Body of pancreas (tissue), 4 donors: ENCODE measurements at places on chromosomes 3 and 15. TPM values are rescaled to one million over a fixed set of nuclear protein-coding genes. Genes with fewer than 3 reads are reported as not detected.
A peak's percentile ranks its signal among the peaks of the same experiment; 100 is the strongest.

Gene LSAMP
- 1.6 TPM for total RNA-seq

Gene TRAIP
- total RNA-seq, result 3.6 TPM

Gene KIF15
- total RNA-seq, result not detected

GRCh38 chr3:131960324-131960723 is 74.5 kb downstream of the CPNE4 start:
- H3K4me1 ChIP-seq, result no peaks in the 10 kb centered on the region
- H3K4me3 ChIP-seq, result no peak overlapping the region

- no peak for DNase-seq
- no peaks in the 10 kb centered on the region for H3K36me3 ChIP-seq
Observed at GRCh38 chr3:154184582-154184981, 63.4 kb downstream of the ARHGEF26 start.

DNA sequence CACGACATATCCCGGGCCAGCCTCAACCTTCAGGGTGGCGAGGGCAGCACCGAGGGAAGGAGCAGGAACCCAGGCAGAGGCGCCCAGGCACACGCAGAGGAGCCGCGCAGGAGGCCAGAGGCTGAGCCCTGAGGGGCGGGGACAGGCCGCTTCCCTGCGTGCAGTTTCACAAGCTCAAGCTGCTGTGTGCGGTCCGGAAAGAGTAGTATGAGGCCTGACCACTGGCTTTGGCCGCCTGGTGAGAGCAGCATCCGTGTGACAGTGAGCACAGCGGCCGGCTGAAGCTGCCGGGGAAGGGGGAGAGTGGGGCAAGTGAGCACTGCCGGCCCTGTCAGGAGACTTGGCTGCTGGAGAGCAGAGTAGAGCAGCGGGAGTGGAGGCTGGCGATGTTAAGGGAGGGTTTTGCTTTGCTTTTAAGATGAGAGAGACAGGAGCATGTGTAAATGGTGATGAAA is 8.7 kb downstream of the ZDHHC19 start:
- no peak overlapping the region for H3K27ac ChIP-seq
- H3K36me3 ChIP-seq, result no peaks in the 10 kb centered on the region
- H3K4me3 ChIP-seq, result no peak overlapping the region
- H3K27me3 ChIP-seq, result no peaks in the 10 kb centered on the region

DNA sequence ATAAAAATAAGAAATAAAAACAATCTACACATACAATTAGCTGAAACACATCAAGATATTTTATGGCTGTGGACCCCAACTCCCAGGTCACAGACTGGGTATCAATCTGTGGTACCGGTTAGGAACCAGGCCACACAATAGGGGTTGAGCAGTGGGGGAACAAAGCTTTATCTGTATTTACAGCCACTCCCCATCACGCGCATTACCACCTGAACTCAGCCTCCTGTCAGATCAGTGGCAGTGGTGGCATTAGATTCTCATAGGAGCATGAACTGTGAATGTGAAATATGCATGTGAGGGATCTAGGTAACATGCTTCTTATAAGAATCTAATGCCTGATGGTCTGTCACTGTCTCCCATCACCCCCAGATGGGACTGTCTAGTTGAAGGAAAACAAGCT is 17.7 kb upstream of the DNAJC19 start:
- no peaks in the 10 kb centered on the region for H3K27me3 ChIP-seq
- no peaks in the 10 kb centered on the region for H3K36me3 ChIP-seq
- no peak overlapping the region for H3K4me3 ChIP-seq
- H3K27ac ChIP-seq, result no peak overlapping the region
- H3K4me1 ChIP-seq, result no peaks in the 10 kb centered on the region

DNA sequence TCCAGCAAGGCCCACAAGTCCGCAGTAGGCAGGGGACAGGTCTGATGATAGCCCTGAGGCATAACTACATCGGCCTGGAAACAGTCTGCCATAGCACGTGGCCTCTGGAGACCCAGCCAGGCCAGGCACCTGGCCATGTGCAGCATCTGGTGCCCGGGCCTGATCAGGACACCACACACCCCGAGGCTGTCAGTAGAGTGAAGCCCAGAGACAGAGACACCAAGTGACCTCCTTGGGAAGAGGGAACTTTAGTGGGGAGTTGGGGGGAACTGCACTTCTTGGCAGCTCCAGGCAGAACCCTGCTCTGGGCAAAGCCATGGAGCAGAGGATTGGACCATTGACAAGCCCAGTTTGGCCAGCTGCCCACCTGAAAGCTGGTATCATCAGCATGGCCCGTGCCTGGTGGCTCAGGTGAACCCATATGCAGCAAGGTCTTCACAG is 1.2 kb downstream of the SHISA5 start:
- H3K27me3 ChIP-seq, result no peaks in the 10 kb centered on the region
- peaks cover 31% of the 10 kb centered on the region for H3K4me1 ChIP-seq
- H3K36me3 ChIP-seq, result no peaks in the 10 kb centered on the region
- H3K4me3 ChIP-seq, result no peak overlapping the region
- peak; percentile 81 for DNase-seq
